SK-N-MC (cell line): ENCODE measurements at places on chromosomes 12 and 14.

DNA sequence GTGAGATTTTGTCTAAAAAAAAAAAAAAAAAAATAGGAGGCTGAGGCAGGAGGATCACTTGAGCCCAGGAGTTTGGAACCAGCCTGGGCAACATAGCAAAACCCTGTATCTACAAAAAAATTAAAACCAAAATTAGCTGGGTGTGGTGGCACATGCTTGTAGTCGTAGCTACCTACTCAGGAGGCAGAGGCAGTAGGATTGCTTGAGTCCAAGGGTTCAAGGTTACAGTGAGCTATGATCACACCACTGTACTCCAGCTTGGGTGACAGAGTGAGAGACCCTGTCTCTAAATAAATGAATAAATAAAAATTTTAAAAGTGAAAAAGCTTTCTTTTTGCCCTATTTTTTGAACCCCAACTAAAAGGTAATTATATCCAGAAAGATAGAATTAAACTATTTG, 113.6 kb downstream of the PEBP1 start:
- no peak for DNase-seq

DNA sequence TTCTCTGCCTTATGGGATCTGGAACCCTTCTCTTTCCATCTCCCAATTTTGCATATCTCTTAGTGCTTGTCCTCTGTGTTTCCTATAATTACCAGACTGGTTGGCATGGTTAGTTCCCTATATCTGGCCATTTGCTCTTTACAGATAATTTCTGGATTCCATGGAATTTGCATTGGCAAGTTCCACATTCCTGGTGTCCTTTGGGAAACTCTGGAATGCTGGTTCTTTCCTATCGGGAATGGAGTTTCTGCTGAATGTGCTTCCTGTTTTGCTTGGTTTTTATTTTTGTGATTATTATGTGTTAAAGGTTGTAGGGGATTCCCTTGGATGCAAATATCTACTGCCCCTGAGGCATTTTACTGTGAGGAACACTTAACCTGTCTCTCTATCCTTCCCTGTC, 193.0 kb upstream of the BTG1 start:
- DNase-seq, result no peak

DNA sequence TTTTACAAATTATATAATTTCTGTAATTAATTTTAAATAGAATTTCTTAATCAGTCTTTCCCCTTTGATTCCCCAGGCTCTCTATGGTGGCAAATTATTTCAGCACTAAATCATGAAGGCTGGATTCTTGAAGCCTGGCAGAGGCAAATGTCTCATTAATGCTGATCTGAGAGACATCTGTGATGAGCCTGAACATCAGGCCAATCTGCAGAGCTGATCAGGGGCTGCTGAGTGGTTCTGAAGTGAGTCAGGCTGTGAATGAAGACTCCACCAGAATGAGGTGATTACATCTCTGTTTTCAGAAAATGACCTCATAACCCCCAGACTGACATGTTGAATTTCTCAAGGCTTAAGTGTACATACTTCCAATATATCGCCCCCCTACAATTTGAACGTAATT, 124.2 kb upstream of the MIS18BP1 start:
- no peak for DNase-seq

DNA sequence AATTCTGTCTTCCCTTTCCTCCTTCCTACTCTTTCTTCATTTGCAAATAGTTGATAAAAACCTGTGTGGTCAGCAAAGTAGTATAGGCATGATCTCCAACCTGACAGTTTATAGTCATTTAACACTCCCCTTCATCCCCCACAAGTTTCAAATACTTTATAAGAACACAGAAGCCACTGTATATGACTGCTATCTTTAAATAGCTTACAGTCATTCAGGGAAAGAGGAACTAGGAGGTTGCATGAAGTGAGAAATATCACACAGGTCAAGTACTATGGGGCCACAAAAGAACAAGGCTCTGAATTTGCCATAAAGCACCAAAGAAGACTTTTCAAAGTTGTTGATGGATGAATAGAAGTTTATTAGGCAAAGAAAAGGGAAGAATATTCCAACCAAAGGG, 431.3 kb downstream of the NPAS3 start:
- DNase-seq, result no peak

DNA sequence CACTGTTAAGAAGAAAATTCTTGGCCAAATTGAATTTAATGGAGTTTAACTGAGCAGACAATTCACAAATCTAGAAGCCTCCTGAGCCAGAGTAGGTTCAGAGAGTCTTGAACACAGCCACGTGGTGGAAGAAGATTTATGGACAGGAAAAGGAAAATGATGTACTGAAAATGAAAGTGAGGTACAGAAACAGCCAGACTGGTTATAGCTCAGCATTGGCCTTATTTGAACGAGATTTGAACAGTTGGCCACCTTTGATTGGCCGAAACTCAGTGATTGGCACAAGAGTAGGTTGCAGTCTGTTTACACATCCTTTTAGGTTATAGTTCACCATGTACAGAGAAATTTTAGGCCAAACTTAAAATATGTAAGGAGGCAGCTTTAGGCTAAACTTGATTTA, 9.9 kb downstream of the OAS2 start:
- DNase-seq, result no peak

- DNase-seq, result no peak
These were observed 100.0 kb downstream of the DUSP6 start for GRCh38 chr12:89252284-89252683.

GRCh38 chr12:115872919-115873357, 404.6 kb downstream of the MED13L start:
- no peak for DNase-seq

DNA sequence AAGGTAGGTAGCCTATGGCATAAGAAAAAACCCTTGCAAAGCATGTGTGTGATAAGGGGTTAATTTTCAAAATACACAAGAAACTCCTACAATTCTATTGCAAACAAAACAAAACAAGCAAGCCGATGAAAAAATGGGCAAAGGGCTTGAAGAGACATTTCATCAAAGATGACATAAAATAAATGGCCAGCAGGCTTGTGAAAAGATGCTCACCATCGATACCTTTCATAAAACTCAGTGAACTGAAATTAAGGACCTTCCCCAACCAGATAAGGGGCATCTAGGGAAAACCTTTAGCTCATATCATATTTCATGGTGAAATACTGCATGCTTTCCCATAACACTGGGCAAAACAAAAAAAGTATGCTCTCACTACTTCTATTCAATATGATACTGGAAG, 131.2 kb downstream of the PPM1H start:
- DNase-seq, result no peak

- no peak for DNase-seq
These were observed 38.2 kb downstream of the DCAF5 start for GRCh38 chr14:69114763-69115162.

DNA sequence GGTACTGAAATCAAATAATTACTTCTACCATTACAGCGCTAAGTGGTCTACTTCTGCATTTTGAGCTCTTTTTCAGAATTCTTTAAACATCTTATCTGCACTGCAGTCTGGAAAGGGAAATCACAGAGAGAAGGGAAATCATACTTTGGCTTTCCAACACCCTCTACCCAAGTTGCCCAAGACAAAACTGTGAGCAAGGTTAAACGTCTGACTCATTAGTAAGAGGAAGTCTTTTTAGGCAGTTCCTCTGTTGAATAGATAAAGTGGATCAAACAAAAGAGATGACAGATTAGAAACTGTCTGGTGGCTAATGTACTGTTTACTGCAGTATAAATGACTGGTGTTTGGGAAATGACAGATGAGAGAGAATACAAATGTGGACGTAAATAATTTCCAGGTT, 858.1 kb downstream of the NRXN3 start:
- no peak for DNase-seq

DNA sequence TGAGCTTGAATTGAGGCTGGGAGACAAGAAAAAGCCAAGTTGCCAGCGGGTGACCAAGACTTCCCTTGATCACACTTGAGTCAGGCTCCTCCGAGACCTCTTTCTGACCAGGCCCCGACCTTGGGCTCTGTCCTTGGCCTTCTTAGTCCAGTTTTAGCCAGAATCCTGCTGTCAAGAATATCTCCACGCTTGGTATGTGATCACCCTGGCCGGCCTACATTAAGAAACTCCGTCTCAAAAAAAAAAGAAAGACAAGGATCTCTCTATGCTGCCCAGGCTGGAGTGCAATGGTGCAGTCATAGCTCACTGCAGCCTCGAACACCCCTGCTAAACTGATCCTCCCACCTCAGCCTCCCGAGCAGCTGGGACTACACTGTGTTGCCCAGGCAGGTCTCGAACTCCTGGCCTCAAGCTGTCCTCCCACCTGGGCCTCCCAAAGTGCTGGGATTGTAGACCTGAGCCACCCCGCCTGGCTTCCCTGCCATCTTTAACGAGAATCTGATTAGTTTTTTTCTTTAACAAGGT, 1.0 kb upstream of the ITPK1 start:
- DNase-seq, result no peak

GRCh38 chr12:13026286-13026685, 17.9 kb upstream of the FAM234B start:
- DNase-seq, result no peak

GRCh38 chr12:117441751-117442150, 80.3 kb upstream of the NOS1 start:
- no peak for DNase-seq

- no peak for DNase-seq
These were observed 211.9 kb upstream of the FAR2 start for GRCh38 chr12:28937196-28937595.

DNA sequence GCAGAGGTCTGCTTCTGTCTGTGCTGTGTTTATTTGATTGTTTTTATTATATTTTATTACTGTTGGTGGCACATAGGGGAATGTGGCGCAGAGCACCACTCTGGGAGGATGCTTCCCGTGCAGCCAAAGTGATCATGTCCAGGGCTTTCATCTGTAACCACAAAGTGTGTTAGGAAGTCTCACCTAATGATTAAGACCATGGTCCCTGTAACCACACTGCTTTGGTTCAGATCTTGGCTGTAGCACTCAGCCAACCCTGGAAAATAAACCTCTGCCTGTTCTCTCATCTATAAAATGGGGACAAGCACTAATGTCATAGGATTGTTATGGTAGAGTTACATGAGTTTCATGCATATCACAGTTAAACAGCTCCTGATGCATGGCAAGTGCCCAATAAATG, 1.9 kb downstream of the RESF1 start:
- no peak for DNase-seq

- DNase-seq, result no peak
These were observed 131.2 kb downstream of the PAWR start for GRCh38 chr12:79559591-79559990.

DNA sequence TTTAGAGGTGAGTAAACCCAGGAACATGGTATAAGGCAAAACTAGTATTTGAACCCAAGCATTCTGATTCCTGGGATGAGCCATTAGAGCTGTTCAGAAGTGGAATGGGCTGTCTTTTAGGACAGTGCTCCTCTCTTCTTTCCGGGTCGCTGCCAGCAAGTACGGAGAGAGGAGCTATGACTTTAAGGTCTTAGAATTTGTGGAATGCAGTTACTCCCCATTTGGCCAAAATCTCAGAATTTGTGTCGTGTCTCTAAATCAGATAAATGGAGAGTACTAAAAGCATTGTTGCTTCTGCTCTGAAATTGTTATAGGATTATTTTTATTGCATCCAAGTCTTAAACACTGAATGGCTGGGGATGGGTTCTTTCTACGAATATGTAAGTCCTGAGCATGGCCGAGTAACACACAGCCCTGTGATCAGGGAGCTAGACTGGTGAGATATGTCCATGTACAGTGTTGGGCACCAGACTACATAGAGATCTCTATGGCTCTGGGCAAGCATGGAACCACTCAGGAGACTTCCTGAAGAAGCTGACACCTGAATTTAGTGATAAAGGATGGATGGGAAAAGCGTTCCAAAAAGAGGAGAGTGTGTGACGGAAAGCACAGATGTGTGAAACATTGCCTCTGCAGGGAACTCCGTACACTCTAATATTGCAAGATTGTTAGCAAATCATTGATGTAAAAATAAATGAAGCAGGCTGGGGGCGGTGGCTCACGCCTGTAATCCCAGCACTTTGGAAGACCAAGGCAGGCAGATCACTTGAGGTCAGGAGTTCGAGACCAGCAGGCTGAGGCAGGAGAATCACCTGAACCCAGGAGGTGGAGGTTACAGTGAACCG, 184.7 kb downstream of the SRGAP1 start:
- DNase-seq, result no peak

GRCh38 chr14:59254146-59254910, 65.9 kb downstream of the DAAM1 start:
- no peak for DNase-seq

GRCh38 chr14:99820702-99821331, 27.6 kb downstream of the EML1 start:
- DNase-seq, result no peak

GRCh38 chr12:120041386-120042231, 52.6 kb downstream of the BICDL1 start:
- no peak for DNase-seq

DNA sequence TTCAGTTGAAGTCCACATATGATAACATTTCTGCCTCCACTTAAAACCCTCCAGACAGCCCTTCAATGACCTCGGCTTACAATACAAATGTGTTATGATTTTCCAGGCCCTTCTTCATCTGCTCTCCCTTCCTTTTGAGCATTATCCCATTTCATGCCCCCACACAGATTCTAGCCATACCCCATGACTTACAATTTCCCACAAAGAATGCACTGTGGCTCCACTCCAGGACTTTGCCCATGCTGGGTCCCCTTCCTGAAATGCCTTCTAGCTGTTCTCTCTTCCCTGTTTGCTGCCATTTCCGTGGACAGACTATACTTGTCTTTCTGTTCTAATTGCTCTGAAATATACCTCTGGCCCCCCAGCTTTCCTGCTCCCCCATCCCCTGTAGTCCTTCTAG, 963.2 kb downstream of the DIO2 start:
- no peak for DNase-seq

GRCh38 chr14:69614592-69614991, 3.2 kb downstream of the SUSD6 start:
- DNase-seq, result no peak
